ENCODE measurements at places on chromosomes 3 and 15. TPM values are rescaled to one million over a fixed set of nuclear protein-coding genes. Genes with fewer than 3 reads are reported as not detected.

The ILDR1 gene
- not detected for total RNA-seq

The HDC gene
- total RNA-seq, result not detected

The CPA3 gene
- total RNA-seq, result not detected

The STX19 gene
- not detected for total RNA-seq

The ADAMTSL3 gene
- total RNA-seq, result not detected

The ACOX2 gene
- total RNA-seq, result not detected

The RASGRP1 gene
- total RNA-seq, result 64.7 TPM

The LINGO1 gene
- not detected for total RNA-seq

The RASL12 gene
- total RNA-seq, result not detected

The PRR20G gene
- not detected for total RNA-seq

The SPG11 gene
- total RNA-seq, result 62.1 TPM

The TMEM266 gene
- total RNA-seq, result 0.11 TPM

The TERC gene
- total RNA-seq, result 15.5 TPM

The UROC1 gene
- total RNA-seq, result not detected

The SAXO2 gene
- total RNA-seq, result 0.97 TPM

The TRIM71 gene
- total RNA-seq, result 0.02 TPM

The USP4 gene
- total RNA-seq, result 72.6 TPM

The FAN1 gene
- total RNA-seq, result 18.9 TPM

The GREM1 gene
- total RNA-seq, result not detected

The ZNF80 gene
- total RNA-seq, result 1.8 TPM

The CMTM8 gene
- total RNA-seq, result 3.3 TPM

The PSTPIP1 gene
- total RNA-seq, result 123 TPM

The DAZL gene
- 0.27 TPM for total RNA-seq

The CTXN2 gene
- total RNA-seq, result not detected

The CD200 gene
- 18.3 TPM for total RNA-seq
